ENCODE measurements at places on chromosomes 7 and 10.

DNA sequence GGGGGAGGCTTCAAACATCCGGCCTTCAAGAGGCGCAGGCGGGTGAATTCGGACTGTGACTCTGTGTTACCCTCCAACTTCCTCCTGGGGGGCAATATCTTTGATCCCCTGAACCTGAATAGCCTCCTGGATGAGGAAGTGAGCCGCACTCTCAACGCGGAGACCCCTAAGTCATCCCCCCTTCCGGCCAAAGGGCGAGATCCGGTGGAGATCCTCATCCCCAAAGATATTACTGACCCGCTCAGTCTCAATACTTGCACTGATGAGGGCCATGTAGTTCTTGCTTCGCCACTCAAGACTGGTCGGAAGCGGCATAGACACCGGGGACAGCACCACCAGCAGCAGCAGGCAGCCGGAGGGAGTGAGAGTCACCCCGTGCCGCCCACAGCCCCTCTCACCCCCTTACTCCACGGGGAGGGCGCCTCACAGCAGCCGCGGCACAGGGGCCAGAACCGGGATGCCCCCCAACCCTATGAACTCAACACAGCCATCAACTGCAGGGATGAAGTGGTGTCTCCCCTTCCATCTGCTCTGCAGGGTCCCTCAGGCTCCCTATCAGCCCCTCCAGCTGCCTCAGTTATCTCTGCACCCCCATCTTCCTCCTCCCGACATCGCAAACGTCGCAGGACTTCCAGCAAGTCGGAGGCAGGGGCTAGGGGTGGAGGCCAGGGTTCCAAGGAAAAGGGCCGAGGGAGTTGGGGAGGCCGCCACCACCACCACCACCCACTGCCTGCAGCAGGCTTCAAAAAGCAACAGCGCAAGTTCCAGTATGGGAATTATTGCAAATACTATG is 1.1 kb downstream of the MEPCE start:
- DNase-seq, result peak; percentile 41

DNA sequence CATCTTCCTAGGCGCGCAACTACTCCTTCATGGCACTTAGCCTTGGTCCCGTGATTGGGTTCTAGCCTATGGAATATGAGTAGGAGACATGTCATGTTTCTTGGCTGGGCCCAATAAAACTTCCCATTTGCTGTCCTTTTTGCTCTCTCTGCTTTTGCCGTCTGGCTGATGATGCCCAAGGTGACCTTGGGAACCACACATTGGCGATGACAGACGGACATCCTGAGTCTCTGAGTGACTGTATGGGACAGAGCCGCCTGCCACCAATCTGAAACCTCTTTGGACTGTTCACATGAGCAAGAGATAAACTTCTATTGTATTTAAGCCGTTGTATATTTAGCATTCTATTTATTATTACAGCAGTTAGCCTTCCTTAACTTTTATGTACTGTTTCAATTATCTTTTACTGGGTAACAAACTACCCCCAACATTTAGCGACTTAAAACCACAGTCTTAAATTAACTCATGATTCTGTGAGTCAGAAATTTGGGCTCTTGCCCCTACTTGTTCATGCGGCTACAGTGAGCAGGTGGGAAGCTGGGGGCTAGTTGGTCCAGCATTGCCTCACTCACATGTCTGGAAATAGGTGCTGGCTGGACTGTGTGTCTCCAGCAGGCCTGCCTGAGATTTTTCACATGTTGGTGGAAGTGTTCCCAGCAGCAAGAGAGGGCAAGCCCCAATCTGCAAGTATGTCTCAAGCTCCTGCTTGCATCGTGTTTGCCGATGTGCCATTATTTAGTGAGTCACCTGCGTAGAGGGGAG is 71.7 kb downstream of the NOD1 start:
- peak; percentile 48 for DNase-seq

DNA sequence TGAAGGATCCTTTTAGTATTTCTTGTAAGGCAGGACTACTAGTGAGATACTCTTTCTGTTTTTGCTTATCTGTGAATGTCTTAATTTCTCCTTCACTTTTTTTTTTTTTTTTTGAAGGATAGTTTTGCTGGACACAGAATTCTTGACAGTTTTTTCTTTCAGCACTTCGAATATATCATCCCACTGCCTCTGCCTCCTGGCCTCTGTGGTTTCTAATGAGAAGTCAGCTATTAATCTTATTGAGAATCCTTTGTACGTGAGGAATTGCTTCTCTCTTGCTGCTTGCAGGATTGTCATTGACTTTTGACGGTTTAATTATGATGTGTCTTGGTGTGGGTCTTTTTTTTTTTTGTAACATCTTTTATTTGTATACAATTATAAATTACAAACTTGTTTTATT is 12.6 kb upstream of the WAC start:
- no peak for DNase-seq

- DNase-seq, result no peak
Observed at GRCh38 chr10:112214298-112214926, 30.8 kb upstream of the GPAM start.

GRCh38 chr10:71393841-71394475 is 2.8 kb upstream of the CDH23 start:
- no peak for DNase-seq

GRCh38 chr7:134513169-134513752 is 14.1 kb upstream of the AKR1B10 start:
- DNase-seq, result peak; percentile 72

DNA sequence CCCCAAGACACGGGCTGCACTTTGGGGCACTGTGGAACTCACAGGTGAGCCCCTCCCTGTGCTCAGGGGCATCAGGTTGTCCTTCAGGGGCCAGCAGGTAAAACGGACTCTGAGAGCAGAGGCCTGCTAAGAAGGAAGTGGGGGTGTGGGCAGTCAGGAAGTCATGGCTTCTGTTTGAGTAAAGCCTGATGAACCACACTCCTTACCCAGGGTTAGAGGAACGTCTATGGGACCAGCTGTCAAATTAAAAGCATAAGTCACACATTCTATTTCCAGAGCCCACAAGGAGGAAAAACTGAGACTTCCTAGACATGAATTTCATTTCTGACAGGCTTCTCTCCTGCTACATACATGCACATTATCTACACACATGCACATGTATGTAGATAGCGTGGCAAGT is 616.4 kb downstream of the SDK1 start:
- DNase-seq, result no peak

DNA sequence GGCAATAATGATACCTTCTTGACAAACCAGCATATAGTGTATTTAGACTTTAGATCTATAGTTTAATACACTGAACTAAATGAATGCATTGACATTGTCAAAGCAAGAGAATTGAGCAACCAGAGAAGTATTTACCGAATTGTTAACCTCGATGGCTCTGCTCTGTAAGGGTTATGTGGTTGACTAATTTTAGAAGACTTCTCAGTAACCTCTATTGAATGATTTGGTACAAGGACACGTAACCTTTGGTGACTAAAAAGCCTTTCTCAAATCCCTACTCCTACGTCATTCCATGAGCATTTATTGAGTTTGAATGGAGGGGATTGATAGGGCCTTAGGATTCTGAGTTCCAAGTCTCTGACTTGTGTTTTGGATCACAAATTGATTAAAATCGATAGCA is 67.6 kb downstream of the MDFIC start:
- no peak for DNase-seq

Measured in astrocyte of the hippocampus (primary cell).